Body of pancreas (tissue), 4 donors: ENCODE measurements at places on chromosomes 2 and 18.
A peak's percentile ranks its signal among the peaks of the same experiment; 100 is the strongest.

DNA sequence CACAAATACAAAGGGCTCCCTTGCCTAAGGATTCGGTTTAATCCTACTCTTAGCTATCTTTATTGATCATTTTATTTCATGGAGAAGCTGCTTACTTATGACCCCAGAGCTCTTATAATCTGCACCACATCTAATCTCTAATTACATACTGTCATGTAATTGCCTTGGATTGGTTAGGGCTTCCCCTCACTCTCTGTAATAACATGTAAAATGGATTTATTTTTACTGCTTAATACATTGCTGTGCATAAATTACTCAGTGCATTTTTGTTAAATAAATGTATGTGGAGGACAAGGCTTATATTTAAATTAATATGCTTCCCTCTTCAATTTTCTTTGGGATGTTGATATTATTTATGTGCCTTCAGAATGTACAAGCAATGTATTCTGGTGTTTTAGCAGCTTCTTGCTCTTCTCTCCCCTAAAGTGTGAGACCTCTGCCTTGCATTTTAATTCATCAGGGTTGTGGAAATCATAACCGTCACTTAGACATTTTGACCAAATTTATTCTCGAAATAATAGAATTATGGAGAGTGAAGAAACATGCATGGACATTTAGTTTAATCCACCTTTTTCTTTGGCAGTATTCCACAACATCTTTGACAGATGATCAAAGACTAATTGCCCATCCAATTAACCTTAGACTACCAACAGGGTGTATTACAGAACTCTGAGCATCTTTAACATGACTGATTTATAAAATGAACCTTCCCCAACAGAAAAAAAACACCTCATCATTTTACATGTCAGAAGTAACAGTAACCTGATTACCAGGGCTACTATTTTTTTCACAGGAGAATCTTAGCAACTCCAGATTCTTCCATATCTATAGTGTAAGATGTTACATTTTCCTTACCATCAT, 692.6 kb downstream of the LRRTM4 start:
- no peak for DNase-seq

- no peak for DNase-seq
Observed at GRCh38 chr18:23265682-23266399, 130.6 kb downstream of the CABLES1 start.

DNA sequence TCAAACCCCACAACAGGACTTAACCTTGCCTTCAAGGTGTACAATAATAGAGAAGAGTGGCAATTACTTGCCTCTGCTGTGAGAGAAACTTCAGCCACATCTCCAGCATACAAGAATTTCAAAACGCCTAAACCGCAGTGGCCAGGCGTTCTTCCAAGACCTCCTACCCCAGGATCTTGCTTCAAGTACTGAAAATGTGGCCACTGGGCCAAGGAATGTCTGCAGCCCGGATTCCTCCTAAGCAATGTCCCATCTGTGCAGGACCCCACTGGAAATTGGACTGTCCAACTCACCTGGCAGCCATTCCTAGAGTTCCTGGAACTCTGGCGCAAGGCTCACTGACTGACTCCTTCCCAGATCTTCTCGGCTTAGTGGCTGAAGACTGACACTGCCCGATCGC, 2.8 kb upstream of the CYB5A start:
- DNase-seq: no peak

DNA sequence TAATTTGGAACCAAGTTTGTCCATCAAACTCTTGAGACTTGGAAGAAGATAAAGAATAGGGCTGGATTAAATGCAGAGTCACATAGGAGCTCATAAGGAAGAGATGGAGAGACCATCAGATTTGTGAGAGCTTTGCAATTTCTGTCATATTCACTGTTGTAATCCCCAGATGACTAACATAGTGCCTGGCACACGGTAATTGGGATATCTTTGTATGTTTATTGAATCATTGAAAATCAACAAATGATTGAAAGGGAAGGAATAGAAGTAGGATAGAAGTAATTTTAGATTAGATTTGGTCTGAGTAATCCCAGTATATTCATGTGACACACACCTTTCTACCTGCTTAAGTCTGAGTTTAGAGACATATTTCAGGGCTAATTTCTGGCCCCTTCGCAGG, 75.4 kb downstream of the LCLAT1 start:
- DNase-seq: no peak

GRCh38 chr2:200168641-200169555, 137.6 kb upstream of the SPATS2L start:
- DNase-seq: no peak

- DNase-seq: no peak
Observed at GRCh38 chr2:207525296-207525695, 4.5 kb upstream of the CREB1 start.

- DNase-seq: no peak
Observed at GRCh38 chr2:105410554-105410953, 11.7 kb upstream of the FHL2 start.

DNA sequence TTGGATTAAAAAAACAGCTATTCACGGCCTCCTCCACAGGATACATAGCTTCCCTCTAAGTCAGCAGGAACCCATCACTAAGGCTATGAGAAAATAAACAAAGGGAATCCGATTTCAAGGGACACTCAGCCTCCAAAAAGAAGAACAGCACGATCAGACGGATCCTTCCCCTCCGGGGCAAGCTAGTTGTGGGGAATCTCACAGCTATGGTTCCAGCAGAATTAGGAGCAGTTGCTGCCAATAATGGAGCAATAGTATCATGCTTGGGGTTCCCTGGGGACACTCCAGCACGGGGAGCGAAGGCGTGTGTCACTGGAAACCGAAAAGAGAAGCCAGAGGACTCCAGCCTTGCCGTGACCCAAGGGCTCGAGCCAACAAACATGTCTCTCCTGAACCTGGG, 163.1 kb downstream of the TTC32 start:
- peak; percentile 44 for DNase-seq

DNA sequence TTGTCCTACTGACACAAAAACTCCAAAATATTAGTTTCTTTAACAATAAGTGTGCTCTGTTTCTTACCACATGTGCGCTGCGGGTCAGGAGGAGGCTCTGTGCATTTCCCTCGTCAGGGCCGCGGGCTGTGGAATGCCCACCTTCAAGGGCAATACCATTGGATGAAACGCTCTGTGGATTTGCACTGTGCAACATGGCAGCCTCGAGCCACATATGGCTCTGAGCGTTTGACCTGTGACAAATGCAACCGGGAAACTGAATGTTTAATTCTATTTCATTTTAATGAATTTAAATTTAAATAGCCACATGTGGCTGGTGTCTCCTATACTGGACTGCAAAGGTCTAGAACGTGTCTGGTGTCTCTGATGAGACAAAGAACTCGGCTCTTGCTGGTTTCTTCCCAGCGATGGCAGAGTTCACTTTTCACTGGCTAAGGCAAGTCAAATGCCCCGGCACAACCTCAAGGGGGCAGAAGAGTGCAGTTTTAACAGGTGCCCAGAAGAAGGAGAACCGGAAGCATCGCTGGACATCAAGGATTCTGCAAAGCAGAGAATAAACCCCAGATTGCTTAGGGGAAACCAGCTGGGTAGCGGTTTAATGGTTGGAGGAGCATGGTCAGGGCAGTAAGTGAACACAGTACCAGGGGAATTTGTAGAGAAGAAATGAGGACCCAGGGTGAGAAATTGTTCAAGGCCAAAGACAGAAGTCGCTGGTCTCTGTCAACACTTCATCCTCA, 37.0 kb upstream of the TMEM18 start:
- DNase-seq: peak; percentile 76

DNA sequence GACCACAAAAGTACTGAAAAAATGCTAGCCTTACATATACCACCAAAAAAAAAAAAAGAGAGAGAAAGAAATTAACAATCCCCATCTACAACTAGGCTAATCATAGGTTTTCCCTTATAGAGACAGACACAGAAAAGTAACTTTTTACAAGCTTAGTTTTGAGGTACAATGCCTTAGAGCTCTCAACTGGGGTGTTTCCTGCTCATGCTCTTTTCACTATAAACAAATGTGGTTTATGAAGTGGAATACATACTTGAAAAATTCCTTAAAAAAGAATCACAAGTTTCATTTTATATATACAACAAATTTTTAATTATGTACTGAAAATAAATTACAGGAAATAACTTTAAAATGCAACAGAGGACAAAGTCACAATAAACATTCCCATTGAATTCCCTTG, 82.5 kb downstream of the ATL2 start:
- DNase-seq: no peak

DNA sequence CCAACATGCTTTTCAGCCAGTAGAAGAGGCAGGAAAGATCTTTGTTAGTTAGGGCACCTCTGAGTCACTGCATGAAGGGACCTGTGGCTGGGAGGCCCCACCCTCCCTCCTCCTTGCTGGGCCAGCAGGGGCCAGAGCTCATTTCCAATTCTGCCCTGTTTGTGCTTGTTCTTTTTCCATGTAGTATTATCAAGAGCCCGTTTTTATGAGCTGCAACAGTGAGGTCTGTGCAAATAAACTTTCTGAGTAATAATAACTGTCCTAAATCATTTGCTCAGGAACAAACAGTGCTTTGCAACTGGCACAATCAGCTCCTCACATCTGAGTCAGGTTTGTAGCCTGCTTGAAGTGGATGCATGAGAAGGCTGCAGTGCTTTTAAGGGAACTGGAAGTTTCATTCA, 128.0 kb downstream of the ARL4C start:
- peak; percentile 23 for DNase-seq

DNA sequence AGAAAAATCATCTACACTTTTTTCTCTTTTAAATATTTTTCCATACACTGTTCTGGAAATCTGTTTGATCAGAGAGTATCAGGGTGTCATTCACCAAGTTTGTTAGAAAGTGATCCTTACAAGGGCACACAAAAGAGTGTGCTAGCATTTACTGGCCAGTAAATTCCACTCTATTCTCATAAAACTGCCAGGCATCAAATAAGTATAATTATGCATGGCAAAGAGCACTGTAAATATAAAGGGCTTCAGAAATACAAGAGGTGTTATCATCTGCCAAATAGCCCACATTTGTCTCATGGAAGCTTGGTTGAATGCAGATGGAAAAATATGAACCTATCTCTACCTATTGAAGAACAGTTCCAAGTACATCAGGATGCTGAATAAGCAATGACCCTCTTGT, 847.3 kb upstream of the ACVR2A start:
- DNase-seq: no peak

GRCh38 chr2:178589335-178589734, 109.1 kb downstream of the PLEKHA3 start:
- no peak for DNase-seq

DNA sequence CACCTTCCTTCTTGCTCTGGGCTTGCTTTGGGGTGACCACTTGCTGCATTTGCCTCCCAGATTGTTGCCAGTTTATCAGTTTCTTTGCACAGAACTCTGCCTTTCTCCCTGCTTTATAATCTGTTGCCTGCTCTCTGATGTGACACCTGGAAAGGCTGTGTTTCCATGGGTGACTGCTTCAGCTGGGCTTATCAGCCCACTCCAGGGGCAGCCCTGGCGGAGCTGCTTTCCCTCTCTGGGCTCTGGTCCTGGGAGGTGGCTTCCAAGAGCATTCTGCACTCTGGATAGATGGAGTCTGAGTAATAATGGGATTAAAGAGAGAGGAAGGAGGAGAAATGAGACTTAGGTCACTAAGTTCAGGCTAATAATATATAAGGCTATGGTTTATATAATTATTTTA, 352.7 kb downstream of the TSN start:
- DNase-seq: no peak

DNA sequence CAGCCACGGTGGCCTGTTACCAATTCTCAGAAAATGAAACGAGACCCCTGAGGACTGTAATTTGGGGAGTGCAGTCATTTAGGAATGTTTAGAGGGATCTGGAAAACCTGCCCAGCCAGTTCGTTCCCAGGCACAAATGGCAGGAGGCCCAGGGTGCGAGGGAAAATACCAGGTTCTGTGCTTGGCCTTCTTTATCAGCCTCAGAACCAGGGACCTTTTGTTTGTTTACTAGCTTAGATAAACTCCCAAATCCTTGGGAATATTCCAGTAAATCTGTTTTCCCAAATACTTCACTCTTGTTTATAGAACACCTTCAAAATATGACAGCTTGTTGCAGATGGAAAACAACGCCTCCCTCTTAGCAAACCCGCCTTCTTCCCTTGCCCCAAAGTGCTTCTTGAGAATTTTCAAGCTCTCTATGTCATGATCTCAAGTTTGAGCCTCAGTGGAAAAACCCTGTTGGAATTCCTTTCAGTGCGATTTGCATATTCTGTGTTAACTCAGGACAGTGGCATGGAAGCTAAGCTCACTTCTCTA, 400.3 kb upstream of the SMIM21 start:
- no peak for DNase-seq

GRCh38 chr2:164697688-164698461, 76.6 kb upstream of the GRB14 start:
- DNase-seq: no peak

GRCh38 chr2:64700133-64700809, 46.6 kb upstream of the SERTAD2 start:
- no peak for DNase-seq

- DNase-seq: no peak
Observed at GRCh38 chr18:40874233-40874632, 1080.8 kb upstream of the PIK3C3 start.

DNA sequence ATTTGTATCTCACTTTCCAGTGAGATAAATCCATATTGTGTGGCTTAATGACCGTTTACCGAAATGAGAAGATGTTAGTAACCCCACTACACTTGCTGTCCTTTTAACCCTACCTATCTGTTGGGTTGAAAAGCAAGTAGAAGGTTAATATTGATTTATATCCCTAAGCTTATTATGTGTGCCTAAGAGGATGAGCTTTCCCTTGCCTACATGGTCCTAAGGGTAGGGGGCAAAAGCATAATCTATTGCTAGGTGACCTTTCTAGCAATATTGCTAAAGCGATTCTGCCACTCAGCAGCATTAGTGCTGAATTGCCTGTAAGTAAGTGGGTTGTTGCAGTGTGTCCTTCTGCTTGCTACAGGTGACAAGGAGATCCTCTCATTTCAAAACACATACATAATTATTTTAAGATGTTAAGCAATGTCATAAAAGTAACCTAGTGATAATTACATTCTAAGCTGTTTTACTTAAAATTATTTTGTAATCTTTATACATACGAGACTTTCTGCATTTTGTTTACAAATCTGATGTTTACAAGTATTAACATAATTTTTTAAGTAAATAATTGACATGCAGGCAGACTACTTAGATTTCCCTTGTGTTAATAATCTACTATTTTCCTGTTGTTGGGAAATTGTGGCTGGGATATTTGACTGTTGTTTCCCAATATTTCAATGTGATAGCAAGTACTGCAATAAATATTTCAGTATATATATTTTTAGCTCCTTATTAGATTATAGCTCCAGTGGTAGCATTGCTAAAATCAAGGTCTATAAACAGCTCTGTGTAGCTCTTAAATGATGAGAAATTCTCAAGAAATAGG, 49.1 kb upstream of the CABYR start:
- DNase-seq: no peak

GRCh38 chr2:109345091-109345490, 216.1 kb downstream of the SH3RF3 start:
- DNase-seq: no peak

GRCh38 chr2:218329826-218330593, 26.6 kb upstream of the CATIP start:
- no peak for DNase-seq

GRCh38 chr2:168160897-168161296, 86.5 kb downstream of the STK39 start:
- no peak for DNase-seq

GRCh38 chr18:61765097-61765496, 127.7 kb downstream of the RNF152 start:
- DNase-seq: no peak
